ENCODE measurements at places on chromosomes 7 and 10.
A peak's percentile ranks its signal among the peaks of the same experiment; 100 is the strongest.

DNA sequence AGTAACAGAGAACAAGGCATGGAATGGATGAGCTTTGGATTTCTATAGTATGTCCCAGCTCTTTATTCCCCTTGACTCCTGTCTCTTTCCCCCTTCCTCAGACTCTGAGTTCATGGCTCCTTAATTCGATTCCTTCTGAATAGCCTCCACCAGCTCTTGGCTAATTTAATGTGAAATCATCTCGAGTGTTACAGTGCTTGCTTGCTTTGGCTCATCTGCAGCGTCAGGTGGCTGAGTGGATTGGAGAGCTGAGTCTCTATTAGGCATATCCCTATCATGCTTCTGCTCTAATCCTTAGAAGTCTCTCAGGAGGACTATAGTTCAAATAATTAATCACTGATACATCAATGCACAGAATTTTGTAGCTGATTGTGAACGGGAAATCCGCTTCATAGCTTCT, 134.6 kb downstream of the LRRC4 start:
- no peak for DNase-seq

DNA sequence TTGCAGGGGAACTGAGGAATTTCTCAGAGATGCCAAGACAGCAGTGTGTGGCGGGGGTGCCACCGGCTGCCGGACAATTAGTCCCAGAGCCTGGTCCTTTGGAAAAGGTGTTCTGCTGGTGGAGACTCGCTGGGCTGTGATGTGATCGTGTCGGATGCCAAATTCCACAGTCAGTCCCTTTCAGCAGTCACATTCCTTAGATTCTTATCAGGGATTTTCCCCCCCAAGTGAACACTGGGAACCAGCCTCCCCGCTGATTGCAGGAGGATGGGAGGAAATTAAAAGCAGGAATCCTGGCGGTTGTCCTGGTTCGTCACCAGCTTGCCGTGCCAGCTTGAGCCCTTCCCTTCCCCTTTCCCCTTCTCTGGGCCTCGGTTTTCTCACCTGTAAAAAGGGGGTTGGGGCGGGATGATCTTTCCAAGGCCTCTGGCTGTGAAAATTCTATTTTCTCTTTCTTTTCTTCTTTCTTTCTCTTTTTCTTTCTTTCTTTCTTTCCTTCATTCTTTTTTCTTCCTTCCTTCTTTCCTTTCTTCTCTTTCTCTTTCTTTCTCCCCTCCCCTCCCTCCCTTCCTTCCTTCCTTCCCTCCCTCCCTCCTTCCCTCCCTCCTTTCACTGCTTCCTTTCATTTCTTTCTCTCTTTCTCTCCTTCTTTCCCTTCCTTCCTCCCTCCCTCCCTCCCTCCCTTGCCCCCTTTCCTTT, 39.6 kb downstream of the COL26A1 start:
- DNase-seq, result no peak

DNA sequence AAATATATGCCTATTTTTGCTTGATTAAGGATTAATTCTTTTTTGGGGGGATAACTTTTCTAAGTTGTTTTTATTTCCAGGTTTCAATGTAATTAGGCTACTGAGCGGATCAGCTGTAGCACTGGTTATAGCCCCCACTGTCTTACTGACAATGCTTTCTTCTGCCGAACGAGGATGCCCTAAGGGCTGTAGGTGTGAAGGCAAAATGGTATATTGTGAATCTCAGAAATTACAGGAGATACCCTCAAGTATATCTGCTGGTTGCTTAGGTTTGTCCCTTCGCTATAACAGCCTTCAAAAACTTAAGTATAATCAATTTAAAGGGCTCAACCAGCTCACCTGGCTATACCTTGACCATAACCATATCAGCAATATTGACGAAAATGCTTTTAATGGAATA, 1.0 kb downstream of the LRRTM3 start:
- DNase-seq, result no peak

- DNase-seq, result peak; percentile 24
Observed at GRCh38 chr7:23474094-23474828, 4.0 kb upstream of the IGF2BP3 start.

DNA sequence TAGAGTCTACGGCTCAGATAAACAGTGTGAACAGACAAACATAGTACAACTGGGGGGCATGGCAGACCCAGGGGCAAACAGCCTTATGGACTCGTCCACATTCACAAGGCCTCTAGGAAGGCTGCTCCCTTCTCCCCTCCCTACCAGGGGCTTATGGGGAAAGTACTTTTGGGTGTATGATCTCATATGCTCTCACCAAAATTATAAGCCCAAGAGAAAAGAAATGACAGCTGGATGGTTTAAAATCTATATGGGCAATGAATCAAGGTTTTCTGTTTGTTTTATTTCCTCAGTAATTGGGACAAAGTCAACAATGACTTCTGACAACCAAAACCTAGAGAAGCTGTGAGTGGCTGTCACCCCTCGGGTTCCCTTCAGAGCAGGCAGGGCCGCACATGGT, 144.4 kb downstream of the PKD1L1 start:
- DNase-seq, result no peak

GRCh38 chr7:20200971-20201370, 16.2 kb downstream of the MACC1 start:
- DNase-seq, result no peak

GRCh38 chr7:65379318-65379717, 5.7 kb downstream of the ZNF92 start:
- DNase-seq, result no peak

- DNase-seq, result no peak
Observed at GRCh38 chr10:131590567-131590966, 279.0 kb upstream of the TCERG1L start.

DNA sequence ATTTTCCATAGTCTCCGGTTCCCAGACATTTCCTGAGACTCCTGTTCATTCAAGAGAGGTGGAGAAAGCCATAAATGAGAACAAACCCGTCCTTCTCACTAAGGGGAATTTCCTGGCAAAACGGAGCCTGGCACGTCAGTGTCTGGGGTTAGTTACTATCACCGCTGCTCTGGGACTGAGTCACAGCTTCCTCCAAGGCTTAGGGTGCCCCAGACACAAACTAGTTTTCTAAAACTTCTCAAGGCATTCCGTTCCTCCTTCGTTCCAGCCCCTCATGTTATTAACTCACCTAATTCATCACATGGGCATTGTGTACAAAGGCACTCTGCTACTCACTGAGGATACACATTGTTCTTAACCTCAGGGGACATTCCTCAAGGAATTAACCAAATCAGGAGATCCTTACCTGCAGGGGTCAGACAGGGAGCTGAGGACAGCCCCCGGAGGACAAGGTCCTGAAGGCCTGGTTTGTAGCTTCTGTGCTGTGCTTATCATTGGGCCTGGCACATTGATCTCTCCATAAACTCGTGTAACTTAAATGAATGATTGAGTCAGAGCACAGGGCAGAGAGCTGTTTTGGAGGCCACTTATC, 103.0 kb upstream of the KLF6 start:
- no peak for DNase-seq

- no peak for DNase-seq
Observed at GRCh38 chr10:125840955-125841354, 17.6 kb downstream of the BCCIP start.

DNA sequence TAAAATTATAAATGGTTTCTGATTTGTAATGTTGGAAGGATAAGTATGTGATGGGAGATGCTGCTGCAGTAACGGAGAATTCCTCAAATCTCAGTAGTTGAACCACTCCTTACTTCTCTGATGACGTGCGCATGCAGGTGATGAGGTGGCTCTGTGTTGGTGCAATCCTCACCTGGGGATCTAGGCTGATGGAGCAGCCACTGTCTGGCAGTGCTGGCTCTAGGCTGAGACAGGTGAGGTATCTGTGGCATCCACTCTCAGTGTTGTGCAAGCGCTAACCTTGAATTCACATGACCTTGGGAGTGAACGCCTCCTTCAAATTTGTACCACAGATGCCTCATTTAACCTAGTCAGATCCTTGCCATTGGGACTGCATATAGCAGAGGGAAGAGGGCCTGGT, 35.0 kb downstream of the LHFPL3 start:
- DNase-seq, result no peak

- no peak for DNase-seq
Observed at GRCh38 chr10:67965456-67965855, 81.0 kb downstream of the SIRT1 start.

GRCh38 chr7:158272509-158273137, 315.0 kb downstream of the PTPRN2 start:
- no peak for DNase-seq

DNA sequence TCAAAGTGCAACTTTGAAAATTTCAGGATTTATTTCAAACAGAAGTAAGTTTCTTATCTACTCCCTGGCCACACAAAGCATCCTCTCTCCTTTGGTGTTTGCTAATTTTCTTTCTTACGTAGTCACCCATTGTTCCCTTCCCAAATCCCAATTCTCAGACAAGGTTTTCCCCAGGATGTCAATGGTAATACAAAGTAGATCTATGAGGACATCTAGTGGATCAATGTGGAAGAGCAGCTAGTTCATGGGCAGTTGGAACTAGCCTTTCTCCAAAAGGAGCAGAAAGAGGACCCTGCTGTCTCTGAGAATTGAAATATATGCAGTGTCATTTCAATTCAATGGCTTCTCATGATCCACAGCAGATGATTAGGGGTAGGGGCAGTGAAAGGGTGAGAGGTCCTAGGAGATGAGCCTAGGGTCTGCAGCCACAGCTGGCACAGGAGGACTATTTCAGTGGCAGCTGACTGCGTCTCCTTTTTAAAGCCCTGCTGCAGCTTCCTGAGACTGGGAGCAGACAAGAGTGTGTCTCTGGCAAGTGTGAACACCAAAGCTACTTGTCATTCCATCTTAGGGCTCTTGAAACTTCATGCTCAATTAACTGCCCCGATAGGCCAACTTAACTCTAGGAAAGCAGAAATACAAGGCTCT, 632.6 kb downstream of the KCNMA1 start:
- DNase-seq, result no peak

GRCh38 chr10:29657719-29658274, 23.0 kb upstream of the SVIL start:
- no peak for DNase-seq

DNA sequence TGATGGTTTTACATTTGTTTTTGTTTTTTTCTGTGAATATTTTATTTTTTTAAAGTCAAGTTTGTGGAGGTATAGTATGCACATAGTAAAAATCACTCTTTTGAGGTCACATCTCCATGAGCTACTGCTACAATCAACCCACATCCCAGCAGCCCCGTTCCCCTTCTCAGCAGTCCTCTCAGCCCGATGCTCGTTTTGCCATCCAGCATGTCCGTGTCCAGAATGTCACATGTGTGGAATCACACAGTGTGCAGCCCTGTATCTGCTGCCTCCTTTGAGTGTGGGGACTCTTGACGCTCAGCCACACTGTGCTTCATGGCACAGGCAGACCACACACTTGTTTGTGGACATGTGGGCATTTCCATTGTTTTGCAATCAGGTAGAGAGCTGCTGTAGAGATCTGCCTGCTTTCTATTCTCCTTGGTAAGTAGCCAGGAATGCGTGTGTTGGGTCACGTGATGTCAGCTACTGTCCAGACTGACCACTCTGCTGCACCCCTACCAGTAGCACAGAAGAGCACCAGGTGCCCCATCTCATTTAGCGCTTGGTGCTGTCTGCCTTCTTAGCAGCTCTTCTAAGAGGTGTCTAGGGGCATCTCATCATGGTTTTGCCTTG, 71.6 kb upstream of the CAMK2B start:
- no peak for DNase-seq

- DNase-seq, result peak; percentile 60
Observed at GRCh38 chr10:15169555-15170401, 1.3 kb upstream of the NMT2 start.

GRCh38 chr7:104241538-104242209, 33.9 kb upstream of the ORC5 start:
- DNase-seq, result no peak

DNA sequence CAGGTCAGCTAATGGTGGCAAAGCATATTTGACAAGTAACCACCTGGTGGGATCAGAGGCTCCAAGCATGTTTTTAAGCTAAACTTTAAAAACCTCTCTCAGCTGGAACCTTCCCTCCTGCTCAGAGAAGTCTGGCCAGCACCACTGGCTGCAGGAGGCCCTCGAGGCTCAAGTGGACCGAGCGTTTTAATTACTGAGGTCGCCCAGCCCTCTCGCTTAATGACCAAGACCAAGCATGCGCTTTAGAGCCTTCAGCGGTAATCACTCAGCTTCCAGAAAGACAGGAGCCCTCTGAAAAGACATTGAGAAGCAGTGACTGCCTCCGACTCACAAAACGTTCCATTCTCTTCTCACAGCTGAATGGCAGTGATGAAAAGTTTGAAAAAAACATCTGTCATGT, 383.4 kb upstream of the ADARB2 start:
- no peak for DNase-seq

DNA sequence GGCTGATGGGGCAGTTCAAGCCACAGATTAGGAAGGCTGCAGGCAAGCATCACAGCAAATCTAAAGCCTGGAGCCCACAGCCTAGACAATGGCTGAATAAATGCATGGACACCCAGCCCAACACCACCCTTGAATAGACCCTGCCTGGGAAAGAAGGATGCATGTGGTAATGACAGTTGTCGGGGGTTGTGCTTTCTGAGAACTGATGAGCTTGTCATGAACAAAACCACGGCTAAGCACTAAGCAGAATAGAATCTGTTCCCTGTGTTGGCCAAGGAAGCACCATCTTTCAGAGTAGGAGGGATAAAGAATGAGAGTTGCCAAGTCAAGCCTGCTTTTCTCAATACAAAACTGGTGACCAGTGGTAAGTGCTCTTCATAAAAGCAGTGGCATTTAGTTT, 66.1 kb upstream of the JCAD start:
- no peak for DNase-seq

- no peak for DNase-seq
Observed at GRCh38 chr7:71220210-71220695, 88.3 kb downstream of the GALNT17 start.

DNA sequence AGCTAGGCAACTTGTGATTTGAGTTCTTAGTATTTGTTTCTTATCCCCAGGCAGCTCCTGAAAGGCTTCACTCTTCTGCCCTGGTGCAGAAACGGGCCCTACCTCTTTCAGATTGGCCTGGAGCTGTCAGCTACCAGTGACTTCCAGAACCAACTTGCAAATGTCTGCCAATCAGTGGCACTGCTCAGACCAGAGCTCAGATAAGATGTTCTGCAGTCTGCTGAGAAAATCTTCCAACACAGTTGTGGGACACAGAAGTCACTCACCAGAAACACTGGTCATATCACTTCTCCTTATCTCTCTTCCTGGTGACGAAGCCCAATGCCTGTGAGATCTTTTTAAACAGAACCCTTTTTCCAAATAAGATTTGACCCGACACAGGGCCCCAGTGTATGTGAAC, 81.9 kb upstream of the DUSP5 start:
- DNase-seq, result no peak

DNA sequence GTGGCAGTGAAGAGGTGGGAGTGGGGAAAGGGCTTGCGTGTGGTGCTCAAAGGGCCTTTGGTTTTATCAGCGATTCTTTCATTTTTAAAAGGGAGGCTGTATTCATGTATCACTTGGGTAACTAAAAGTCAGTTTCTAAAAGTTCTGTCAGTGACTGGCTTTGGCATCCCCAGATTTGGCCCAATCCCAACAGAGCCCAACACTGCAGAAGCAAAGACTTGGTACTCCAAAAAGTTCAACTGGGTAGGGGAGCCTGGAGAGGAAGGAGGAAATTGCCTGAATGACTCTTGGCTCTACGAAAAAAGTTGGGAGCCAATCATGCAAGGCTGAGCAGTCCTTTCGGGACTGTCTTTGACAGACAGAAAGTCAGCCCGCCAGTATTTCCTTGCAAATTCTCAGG, 54.5 kb upstream of the COL13A1 start:
- DNase-seq, result no peak

- no peak for DNase-seq
Observed at GRCh38 chr10:88117869-88118632, 254.6 kb downstream of the PTEN start.

- DNase-seq, result no peak
Observed at GRCh38 chr10:121449482-121449924, 148.7 kb downstream of the FGFR2 start.

- DNase-seq, result no peak
Observed at GRCh38 chr7:6160191-6160623, 112.2 kb downstream of the CYTH3 start.

- DNase-seq, result no peak
Observed at GRCh38 chr10:120477021-120477742, 20.2 kb downstream of the PLPP4 start.
